GM20000 (cell line): ENCODE measurements at places on chromosomes 4 and X.

DNA sequence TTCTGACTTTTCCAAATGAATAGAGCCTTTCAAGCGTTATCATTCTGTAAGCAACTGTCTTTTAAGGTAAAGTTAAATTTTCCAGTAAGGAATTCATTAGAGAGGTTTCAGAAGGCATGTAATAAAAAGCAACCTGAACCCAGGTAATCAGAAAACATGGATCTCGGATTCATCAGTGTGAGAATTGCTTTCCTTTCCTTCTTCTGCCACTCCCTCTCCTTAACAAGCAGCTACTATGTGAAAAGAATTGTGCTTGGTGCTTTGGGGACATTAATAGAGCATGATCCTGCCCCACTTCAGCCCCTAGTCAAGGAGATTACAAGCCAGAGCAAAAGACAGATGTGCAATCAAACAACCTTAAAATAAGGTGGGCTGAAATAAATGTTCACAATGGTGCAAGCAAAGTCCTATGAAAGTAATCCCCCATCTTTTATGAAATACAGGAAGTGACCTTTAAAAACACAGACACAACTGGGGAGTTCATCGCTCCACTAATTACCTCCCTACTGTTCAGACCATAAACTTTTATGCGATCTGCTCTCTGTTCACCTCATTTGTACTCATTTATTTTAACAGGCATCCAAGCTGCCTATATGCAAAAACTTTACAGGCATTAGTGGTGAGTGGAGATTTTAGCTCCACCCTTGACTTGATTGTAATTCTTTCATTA, 122.9 kb upstream of the RASGEF1B start:
- no peak for DNase-seq

DNA sequence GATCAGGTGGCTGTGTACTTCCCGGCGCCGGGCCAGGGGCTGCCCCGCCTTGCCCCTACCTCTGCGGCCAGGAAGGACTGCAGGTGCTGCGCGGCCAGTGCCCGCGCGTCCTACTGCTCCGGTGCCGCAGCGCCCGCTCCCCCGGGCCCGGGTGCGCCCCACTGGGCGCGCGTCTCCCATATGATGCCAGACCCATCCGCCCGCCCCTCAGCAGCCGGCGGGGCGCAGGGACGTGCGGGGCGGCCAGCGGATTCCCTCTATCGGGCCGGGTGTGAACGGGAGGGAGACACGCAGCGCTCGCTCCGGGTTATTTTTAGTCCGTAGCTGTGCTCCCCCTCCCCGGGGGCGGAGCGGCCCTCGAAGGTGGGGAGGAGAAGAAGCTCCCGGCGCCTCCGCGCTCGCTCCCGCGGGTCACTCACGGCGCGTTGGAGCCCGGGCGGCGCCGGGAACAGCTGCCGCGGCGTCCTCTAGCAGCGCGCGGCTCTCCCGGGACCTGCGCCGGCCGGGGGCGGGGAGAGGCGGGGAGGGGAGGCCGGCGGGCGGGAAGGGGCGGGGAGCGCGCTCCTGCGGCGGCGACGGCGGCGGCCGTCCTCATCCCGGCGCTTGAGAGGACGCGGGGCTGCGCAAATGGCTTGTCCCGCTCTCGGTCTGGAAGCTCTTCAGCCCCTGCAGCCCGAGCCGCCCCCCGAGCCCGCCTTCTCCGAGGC, 103.6 kb downstream of the UCHL1 start:
- DNase-seq = peak; percentile 45

DNA sequence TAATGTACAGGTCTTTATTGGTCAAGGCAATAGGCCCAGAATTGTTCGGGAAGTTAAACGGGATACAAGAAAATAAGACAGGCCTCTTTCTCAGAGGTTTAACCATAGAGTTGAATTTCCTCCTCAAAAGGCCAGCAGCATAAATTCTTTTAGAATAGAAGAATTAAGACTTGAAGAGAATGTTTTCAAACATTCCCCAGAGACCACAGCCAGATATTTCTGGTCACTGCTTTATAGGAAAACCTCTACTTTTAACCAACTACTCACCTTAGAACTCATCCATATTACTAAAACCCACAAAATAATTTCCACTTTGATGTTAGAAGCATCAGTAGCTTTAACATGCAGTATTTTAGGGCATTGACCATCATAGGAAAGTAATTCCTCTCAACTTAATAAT, 317.9 kb downstream of the RAB28 start:
- no peak for DNase-seq

- DNase-seq = no peak
Measured at GRCh38 chr4:26326791-26327190, 6.0 kb downstream of the RBPJ start.

DNA sequence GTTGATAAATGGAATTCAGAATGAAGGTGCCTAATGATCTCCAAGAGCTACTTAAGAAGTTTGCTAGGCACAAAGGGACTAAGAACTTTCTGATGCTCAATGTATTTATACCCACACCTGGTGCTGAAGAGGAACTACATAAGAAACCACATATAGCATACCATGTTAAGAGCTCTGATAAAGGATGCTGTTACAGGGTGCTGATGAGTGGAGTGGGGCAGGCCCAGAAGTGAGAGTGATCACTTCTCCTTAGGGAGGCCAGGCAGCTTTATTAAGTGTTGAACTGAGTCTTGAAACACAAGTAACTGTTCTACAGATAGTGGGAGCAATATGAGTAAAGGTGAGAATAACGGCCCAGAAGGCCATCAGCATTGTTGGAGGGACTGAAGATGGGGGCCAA, 68.3 kb upstream of the CHRDL1 start:
- DNase-seq = no peak

DNA sequence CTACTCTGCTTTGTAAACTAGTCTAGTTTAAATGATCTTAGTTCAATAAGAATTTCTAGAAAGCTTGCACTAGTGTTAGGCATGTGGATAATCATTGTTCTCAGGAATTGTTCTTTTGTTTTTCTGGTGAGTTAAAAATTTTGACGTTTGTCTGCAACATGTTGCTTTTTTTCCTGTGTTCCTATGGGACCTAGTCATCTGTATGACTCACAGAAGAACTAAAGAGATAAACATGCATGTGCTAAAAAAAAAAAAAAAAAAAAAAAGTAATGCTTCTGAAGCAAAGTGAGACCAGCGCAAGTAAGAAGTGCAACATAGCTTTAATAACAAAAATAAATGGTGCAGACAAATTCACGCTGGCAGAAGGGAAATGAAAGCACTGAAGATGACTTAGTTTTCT, 471.2 kb downstream of the IQCM start:
- no peak for DNase-seq

DNA sequence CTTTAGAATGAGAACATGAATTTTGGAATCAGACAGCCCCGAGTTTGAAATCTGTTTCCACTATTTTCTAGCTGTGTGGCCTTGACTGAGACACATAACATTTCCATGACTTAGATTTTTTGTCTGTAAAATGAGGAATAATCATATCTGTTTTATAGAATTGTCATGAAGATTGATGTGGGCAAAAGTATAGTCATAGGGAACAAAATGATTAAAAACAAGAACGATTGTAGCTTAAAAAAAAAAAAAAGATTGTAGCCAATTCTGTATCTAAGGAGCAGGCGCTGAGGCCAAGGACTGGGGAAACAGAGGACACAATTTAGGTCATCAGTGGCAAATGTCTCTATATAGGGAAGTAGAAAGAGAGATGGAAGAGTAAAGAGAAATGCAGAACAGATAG, 201.6 kb upstream of the C1QTNF7 start:
- DNase-seq = no peak

DNA sequence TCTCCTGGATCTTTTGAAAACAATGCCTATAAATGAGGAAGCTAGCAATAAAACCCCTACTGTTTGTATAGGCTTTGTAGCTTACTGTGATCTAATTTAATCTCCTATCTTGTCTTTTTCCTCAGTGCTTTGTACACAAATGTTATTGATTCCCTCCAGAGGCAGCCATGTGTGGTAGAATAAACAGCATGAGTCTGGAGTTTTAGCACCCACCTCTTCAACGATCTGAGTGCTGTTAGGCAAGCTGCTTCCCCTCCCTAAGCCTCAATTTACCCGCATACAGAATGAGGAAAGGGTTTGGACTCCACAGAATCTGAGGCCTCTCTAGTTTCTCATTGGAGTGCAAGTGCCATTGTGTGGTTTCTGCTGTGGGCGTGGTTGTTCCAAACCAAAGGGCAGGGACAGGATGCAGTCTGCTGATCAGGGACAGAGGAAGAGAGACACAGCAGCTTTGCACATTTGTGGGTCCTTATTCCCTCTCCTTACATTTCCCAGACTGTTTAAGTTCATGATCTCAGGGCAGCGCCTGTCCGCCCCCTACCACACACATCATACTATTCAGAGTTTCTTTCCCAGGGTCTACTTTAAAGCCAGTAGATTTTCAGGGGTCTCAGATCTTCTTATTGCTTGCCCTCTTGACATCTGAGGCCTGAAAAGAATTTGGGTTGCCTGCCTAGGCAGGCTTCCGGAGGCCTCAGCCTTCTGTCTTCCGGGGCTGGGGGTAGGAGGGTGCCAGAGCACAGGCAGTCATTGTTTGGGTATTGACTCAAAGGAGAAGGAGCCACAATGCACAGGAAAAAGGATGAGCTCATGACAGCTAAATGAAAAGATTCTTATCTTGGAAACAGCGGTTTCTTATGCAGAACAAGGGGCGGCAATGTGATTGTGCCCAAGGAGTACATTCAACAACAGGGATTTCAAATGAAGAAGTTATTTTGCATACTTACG, 114.9 kb upstream of the TEX13D start:
- peak; percentile 5 for DNase-seq

DNA sequence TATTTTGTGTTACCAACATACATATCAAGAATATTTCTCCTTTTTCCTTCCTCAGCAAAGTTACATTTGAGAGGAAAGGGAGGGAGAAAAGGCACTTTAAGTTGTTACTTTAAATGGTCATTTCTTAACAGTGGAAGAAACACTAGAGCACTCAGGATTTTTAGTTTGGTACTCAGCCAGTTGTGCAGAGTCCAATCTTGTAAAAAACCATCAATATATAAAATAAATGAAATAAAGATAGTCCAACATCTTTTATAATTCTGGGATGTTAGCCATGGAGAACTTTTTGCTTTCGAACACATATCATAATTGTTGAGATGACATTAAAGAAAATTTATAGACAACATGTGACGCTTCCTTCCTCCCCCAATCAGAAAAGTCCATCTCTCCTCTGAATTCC, 253.8 kb downstream of the QDPR start:
- no peak for DNase-seq

- DNase-seq = no peak
Measured at GRCh38 chr4:118307643-118308042, 45.2 kb downstream of the PRSS12 start.

DNA sequence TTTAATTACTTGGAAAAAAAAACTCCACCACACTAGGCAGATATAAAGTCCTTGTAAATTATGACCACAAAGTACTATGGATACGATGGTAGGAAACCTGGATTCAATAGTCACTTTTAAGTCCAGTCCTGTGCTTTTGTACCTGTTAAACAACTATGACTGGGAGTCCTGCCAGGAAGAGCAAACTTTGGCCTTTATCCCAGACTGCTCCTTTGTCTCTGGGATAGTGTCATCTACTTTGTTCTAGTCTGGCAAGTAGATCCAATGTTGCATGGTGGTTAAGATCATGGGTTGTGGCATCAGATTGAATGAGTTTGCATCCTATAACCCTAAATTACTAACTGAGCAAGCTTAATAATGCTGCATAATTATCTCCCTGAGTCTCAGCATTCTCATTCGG, 175.3 kb upstream of the FGF13 start:
- DNase-seq = no peak

- no peak for DNase-seq
Measured at GRCh38 chrX:53681661-53682060, 4.9 kb downstream of the HUWE1 start.

DNA sequence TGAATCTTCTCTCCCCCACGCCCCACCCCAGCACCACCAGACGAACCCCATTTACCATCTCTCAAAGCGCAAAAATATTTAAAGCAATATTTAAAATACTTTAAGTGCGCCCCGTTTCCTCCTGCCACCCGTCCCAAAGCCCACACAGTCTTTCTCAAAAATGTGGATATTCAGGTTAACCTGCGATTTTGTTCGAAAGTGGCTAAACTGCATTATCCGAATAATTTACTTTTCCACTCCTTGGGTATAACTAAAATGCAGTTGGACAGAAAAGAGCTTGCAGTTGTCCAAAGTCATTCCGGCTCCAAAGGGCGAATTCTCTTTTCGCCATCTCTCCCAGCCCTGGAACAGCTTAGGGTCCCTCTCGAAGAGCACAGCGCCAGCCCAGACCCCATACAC, 662 bp downstream of the SMIM43 start:
- DNase-seq = no peak

DNA sequence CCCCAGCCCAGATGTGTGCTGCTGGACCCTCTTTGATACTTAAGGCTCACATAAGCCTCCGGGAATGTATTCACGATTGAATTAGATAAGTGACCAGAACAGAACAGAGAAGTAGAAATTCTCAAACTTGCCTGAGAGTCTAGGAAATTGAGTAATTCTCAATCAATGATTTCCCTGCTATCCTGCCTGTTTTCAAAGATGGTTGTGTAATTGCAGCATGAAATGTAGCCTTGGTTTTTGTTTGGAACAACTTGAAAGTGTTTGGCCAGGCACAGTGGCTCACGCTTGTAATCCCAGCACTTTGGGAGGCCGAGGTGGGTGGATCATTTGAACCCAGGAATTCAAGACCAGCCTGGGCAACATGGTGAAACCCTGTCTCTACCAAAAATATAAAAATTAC, 41.2 kb downstream of the TNIP2 start:
- DNase-seq = no peak

DNA sequence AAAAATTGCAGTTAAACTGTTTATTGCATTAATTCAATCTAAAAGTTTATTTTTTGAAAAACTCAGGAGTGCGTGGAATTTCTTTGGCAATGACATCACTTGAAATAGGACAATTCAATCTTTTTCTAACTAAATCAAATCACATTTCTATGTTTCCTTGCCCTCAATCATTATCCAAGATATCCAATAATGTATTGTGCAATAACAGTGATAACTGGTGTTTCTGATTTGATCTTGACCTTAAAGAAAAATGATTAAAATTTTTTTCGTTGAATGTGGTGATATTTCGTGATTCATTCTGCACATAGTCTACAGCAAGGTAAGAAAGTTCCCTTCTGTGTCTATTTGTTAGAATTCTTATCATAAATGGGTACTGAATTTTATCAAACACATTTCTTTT, 163.2 kb downstream of the SPCS3 start:
- no peak for DNase-seq
